ENCODE measurements at places on chromosomes 12 and 14.

DNA sequence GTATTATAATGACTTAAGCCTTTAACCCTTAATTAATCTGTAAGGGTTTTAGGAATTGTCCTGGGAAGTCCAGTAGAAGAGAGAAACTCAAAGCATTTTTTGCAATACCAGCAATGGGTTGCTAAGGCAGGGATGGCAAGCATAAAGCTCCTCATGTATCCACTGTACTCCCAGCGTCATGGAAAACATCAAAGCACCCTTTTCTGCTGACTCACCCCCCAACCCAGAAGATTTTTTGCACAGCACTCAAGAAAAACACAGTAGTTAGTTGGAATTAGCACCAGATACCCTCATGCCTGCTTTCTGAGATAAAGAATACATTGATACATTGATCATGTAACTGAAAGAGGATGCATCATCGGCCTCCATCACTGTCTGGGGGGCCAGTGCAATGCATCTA is 199.1 kb upstream of the CNOT2 start:
- no peak for DNase-seq

GRCh38 chr12:53706080-53706479 is 21.2 kb downstream of the CALCOCO1 start:
- no peak for DNase-seq

DNA sequence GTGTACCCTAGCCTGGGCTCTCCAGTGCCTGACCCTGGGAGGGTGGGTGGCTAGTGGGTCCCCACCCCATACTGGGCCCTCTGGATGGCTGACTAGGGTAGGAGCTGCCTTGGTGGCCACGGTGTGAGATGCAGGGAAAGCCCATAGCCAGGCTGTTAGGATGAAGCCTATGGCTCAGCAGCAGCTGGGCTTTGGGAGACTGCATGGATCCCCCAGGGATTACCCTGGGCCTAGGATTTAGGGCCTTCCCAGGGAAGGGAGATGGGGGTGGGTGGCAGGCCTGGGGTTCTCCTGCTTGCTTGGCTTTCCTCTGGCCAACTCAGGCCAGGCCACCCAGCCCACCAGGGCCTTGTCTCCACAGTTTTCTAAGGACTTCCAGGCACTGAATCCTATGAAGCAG is 6.3 kb downstream of the GSTZ1 start:
- DNase-seq = no peak

GRCh38 chr14:20631023-20631879 is 10.2 kb downstream of the OR6S1 start:
- DNase-seq = no peak

DNA sequence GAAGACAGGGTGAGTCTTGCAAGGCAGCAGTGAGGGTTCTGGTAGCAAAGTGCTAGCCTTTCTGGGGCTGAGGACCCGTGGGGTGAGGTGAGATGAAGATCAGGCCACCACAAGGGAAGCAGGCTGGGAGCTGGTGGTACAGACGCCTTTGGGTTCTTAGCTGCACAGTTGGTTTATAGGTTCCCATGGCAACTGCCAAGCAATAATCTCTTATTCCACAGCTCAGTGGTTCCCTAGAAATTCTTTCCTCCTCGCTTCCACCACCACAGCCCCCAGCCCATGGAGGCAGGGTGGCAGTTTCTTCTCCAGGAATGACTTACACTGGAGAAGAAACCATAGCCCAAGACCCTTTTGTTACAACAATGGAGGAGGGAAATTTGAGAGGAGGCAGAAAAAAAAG is 82.1 kb downstream of the CMKLR1 start:
- no peak for DNase-seq

DNA sequence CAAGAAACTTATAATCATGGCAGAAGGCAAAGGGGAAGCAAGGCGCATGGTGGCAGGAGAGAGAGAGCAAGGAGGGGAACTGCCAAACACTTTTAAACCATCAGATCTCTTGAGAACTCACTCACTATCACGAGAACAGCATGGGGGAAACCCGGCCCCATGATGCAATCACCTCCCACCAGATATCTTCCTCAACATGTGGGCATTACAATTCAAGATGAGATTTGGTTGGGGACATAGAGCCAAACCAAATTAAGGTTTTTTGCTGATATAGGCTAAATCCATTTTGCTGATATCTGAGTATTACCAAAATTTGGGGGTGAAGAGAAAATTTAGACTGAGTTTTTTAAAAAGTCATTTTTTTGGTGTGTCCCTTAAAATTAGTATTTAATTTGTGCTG is 54.9 kb upstream of the TMX1 start:
- DNase-seq = no peak
